ENCODE measurements at places on chromosomes 1 and 21.
A peak's percentile ranks its signal among the peaks of the same experiment; 100 is the strongest.

GRCh38 chr21:38075833-38076587 lies 159.8 kb upstream of the KCNJ6 start:
- DNase-seq: peak; percentile 2

GRCh38 chr1:92975551-92976232 lies 14.4 kb upstream of the DIPK1A start:
- DNase-seq: no peak

DNA sequence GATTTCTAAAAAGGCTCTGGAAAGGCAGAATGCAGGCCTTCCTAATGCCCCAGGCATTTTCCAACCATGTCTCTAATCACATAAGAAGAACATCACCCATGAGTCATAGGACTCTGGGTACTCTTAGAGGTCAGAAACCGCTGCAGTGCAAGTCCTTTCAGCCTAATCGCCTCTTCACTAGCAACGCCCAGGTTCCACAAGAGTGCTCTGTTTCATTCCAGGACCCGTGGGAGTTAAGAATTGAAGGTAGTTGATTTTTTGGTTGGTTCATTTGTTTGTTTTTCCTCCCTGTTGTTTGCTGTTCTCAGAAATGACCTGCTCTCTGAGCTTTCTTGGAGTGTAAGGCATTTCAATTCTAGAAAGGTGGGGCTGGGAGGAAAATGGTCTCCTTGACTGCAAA lies 123.2 kb downstream of the NR5A2 start:
- DNase-seq: no peak

GRCh38 chr21:21147374-21147745 lies 149.2 kb downstream of the NCAM2 start:
- no peak for DNase-seq

DNA sequence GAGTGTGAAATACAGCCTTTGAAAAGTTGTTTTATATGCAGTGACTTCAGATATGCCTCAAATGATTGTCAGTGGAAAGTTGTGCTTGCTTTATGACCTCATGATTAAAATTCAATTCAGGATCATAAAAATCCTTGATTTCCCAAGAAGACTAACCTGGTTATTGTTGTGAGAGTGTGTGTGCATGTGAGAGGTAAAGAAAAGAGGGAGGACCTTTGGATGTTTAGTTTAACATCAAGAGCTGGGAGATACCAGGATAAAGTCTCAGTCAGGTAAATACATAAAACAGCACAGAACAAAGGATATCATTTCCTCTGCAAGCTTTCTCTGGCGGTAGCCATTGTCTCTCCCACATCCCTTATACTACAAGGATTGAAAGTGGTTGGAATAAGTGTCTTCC lies 14.4 kb downstream of the BTBD8 start:
- no peak for DNase-seq

DNA sequence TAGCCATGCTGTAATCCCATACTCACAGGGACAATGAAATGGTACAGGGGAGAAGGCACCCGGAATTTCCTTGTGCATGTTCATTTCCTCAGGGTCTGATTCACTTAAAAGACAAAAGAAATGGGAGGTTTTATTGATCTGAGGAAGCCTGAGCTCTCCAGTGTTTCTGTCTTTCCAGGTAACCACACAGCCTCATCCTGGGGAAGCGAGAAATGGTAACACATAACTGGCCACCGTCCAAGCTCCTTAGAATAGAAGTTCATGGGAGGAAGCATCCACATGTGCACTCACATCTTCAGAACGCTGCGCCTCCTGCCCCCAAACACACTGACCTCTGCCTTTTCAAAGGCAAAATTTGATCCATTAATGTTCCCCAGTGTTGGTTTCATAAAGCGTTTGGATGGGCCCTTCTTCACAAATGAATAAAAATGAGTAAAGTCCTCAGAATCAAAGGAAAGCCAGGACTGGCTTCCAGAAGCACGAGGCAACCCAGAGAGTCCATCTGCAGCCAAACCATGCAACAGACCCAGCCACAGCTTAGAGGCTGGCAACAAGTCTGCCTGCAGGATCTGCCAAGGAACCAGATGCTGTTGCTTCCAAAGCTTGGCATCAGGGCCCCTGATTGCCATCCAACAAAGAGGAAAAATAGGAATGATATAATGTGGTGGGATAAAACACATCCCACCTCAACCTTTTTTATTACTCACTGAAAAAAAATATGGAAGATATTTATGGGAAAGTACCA lies 120.3 kb downstream of the ZBTB18 start:
- no peak for DNase-seq

GRCh38 chr1:2480236-2480985 lies 4.3 kb downstream of the PLCH2 start:
- peak; percentile 73 for DNase-seq

DNA sequence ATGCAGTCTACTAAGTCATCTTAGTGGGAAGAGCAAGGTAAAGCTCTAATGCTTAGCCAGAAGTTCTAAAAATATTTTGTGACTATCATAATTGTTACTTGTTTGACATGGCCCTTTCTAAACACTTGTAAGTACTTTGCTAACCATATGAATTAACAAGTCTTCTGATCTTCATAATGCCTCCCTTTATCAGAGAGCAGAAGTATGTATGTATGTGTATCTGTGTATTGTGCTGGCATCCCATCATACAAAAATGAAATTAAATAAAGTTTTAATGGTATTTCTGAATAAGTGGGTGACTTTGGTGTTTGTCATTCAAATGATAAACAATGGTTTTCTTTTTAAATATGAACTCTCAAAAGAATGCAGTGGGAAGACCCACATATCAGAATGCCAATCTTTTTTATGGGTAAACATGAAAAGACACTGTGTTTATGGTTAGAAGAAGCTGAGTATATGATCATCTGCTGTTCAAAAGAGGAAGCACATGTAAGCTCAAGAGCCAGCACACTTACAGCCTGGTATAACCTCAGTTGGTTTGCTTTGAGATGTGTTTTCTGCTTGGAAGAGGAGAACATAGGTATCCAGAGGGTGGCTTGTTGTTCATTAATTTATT lies 159.6 kb downstream of the CLEC20A start:
- no peak for DNase-seq

DNA sequence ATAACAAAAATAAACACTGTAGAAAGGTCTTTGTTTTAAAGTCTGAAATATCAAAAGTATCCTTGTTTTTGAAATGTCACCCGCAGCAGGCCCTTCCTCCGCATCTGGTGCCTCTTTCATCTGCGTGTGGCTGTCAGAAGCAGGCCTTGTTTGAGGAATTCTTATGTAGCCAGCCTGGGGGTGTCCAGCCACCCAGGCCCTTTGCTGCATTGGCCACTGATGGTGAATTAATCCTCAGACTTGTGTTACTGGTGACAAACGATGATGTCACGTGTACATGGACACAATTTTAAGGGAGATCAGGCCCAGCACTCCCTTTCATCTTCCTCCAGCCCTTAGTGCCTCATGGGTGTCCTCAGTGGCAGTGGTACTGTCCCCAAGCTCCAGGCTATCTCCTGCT lies 208.0 kb upstream of the GALNT2 start:
- DNase-seq: no peak

Data from A673 (cell line).